OCI-LY7 (cell line): ENCODE measurements at places on chromosomes 12 and 14.
A peak's percentile ranks its signal among the peaks of the same experiment; 100 is the strongest.

- no peak for DNase-seq
Measured at GRCh38 chr14:102606296-102606695, 13.8 kb downstream of the RCOR1 start.

GRCh38 chr14:37819155-37820015, 224.0 kb downstream of the TTC6 start:
- DNase-seq = no peak

DNA sequence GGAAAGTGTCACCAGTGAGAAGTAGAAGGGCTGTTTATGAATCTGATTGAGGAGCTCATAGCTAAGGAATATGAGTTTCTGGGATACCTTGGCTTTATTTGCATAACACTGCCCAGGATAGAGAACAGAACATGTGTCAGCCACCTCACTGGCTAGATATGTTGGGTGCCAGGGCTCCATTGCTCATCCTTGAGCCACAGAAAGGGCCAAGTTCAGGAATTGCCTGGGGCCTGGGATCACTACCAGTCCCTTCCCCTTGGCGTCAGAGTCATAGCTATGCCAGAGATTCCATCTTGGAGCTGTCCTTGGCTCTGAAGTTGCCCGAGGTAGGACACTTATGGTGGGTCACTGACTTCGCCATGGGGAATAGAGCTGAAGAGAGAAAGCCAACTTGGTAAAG, 49.0 kb downstream of the IFT43 start:
- DNase-seq = no peak

DNA sequence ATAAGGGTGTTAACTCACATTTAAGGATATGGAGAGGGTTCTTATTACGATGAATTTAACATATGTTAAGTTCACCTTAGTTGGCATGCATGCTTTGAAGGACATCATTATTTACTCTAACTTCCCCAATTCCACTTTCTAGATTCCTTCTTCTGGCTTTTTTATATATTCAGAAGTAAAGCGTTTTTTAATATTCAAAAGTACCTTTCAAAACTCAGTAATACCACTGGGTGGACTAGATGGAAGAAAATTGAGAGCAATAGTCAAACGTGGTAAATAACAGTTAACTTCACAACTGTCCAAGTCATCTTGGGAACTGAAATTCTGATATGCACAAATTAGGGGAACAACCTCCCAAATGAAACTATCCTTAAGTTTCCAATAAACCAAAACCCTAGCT, 9.1 kb downstream of the SINHCAF start:
- DNase-seq = no peak

- no peak for DNase-seq
Measured at GRCh38 chr12:32451816-32452215, 52.5 kb downstream of the FGD4 start.

DNA sequence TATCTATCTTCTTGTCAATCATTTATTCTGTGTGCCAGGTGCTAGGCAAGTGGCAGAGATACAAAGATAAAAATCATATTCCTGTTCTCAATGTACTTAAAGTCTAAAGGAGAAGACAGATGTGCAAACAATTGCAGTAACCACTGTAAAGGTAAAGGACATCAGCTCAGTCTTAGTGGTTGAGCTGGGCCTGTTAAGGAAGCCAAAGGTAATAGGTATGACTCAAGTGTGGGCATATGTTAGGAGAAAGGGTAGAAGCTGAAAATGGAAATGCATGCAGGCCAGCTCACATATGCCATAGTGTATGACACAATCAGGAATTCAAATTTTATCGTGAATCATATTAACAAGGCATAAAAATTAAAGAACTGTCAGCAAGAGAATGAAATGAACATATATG, 49.8 kb downstream of the FAR2 start:
- DNase-seq = no peak

- no peak for DNase-seq
Measured at GRCh38 chr14:35375558-35376025, 29.0 kb downstream of the NFKBIA start.

GRCh38 chr14:75282170-75282554, 3.5 kb downstream of the FOS start:
- DNase-seq = no peak

- no peak for DNase-seq
Measured at GRCh38 chr14:87878959-87879358, 114.0 kb downstream of the GALC start.

- DNase-seq = peak; percentile 34
Measured at GRCh38 chr12:120760349-120761254, 35.0 kb downstream of the ACADS start.

DNA sequence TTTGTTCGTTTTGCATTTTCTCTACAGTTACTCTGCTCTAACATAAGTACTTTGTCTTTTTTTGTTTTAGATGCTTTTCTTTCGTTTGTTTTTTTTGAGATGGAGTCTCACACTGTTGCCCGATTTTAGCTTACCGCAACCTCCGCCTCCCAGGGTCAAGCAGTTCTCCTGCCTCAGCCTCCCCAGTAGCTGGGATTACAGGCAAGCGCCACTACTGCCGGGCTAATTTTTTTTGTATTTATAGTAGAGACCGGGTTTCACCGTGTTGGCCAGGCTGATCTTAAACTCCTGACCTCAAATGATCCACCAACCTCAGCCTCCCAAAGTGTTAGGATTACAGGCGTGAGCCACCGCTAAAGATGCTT, 2.7 kb downstream of the DIP2B start:
- no peak for DNase-seq

DNA sequence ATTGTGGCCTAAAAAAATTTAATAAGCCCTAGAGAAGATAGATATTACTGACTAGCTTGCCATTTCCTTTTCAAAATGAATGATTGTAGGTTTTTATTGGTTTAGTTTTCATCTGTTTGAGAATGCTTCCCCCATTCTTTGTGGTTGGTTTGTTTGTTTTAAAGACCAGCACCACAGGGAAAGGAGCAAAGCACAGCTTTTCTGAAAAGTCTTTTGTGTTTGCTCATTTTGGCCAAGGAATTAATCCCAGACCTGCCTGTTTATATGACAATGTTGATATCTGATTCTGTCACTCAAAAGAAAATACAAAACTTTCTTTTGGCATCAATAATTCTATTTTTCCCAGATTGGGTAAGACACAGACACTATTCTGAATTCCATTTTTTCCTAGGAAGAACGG, 312.5 kb upstream of the FLRT2 start:
- DNase-seq = no peak

GRCh38 chr14:54221432-54221803, 175.4 kb upstream of the CDKN3 start:
- no peak for DNase-seq

- no peak for DNase-seq
Measured at GRCh38 chr12:81819991-81820633, 61.0 kb upstream of the PPFIA2 start.

DNA sequence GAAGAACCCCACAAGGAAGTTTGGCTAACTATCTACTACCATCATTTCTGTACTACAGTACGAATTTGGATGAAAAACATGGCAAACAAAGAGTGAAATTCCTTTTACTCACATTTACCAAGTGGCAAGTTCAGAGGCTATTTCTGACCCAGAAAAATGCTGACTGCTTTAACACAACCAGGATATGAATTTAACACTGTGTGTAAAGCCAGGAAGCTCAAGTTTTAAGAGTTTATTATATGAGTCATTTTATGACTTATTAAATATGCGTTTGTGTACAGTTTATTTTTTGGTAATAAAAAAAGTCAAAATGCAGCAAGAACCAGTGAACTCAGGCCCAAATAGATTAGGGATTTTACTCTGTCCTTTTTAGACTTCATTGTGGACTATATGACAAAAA, 58.4 kb upstream of the STAC3 start:
- DNase-seq = no peak

GRCh38 chr12:111869671-111870070, 27.6 kb downstream of the MAPKAPK5 start:
- no peak for DNase-seq

- DNase-seq = no peak
Measured at GRCh38 chr14:85471744-85472143, 58.2 kb upstream of the FLRT2 start.

DNA sequence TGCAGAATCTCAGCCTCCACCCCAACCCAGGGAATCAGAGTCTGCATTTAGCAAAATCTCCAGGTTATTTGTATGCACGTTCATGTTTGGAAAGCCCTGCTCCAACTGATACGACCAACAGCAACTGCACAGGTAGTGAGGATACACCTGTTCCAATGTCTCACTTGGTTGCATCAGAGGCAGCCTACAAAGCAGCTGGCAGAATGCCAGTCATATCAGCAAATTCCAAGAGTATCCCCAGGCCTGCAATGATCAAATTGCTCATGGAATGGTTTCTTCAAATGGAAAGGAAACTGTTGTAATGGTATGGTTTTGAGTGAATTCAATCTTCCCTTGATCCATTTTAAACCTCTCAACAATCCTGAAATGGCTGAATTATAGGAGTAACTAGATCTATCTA, 75.4 kb downstream of the GRIP1 start:
- DNase-seq = no peak

DNA sequence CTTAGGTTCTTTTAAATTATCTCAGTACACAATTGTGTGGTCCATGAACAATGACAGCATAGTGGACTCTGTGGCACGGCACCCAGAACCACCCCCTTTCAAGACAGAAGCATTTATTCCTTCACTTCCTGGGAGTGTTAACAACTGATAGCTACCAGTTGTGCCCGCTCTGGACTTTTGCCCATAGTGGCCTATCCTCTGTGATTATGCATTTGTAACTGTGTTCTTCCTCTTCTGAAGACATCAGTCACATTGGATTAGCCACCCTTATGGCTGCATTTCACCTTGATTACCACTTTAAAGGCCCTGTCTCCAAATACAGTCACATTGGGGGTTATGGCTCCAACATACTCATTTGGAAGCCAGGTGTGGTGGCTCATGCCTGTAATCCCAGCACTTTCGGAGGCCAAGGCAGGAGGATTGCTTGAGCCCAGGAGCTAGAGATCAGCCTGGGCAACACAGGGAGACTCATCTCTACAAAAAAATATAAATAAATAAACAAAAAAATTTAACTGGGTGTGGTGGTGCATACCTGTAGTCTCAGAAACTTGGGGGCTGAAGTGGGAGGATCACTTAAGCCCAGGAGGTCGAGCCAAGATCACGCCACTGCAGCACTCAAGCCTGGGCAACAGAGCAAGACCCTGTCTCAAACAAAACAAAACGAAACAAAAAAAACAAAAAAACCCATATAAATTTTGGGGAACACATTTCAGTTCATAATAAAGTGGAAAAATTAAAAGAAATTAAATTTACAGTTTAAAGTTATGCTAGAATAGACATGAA, 27.6 kb upstream of the PHC1 start:
- DNase-seq = no peak

DNA sequence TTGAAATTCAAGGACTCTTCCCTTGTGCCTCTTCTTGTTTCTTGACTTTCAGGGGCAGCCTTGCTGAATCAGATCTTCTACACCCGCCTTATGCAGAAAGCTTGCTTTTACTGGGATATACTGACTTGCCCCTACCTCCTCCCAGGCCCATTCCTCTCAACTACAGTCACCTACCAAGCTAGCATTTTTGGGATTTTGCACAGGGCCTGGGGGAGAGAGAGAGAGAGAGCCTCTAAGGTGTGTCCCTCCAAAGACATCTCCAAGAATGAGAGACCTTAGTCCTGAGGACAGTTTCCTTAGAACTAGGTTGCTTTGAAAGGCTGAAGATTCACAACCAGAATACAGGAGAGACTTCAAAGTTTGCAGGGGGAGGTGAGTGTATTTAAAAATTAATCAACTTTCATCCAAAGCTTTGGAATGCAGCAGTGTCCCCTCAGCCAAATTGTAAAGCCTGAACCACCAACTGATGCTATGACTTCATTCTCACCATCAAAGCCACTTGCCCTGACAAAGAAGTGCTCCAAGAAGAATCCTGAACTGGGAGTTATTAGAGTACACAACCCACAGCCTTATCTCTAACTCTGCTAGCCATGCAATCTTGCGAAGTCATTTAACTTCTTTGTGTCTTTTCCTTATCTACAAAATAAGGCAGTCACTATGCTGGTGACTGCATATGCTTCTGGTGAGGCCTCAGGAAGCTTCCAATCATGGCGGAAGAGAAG, 96.1 kb upstream of the EGLN3 start:
- no peak for DNase-seq

DNA sequence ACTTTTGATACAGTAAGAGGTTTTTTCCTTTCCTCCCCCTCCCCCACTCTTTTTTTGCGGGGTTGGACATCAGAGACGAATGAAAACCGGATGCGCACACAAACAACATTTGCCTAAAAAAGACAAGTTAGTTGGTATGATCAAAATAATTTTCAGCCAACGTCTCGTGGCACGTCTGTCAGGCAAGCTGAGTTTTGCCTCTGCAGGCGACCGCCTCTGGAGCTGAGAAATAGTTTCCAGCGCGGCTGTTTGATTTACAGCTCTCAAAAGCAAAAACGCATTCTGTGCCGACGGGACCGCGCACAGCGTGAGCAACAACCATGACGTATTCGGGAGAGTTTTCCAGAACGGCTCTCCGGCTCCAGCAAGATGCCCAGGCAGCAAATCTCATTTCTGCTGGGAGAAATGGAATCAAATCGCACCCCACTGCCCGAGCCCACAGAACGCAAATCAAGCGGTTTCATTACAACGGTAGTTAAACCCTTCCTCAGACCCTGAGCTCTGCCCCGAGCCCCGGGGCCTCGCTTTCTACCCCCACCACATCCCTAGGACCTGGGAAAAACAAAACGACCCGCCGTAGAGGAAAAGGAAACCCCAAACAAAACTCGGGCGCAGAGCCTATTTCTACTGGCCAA, 14.2 kb upstream of the CALM1 start:
- DNase-seq = peak; percentile 54

GRCh38 chr12:21340403-21340802, 5.7 kb upstream of the SLCO1A2 start:
- DNase-seq = no peak

GRCh38 chr14:20873370-20874177, 17.6 kb upstream of the RNASE3 start:
- DNase-seq = peak; percentile 56

DNA sequence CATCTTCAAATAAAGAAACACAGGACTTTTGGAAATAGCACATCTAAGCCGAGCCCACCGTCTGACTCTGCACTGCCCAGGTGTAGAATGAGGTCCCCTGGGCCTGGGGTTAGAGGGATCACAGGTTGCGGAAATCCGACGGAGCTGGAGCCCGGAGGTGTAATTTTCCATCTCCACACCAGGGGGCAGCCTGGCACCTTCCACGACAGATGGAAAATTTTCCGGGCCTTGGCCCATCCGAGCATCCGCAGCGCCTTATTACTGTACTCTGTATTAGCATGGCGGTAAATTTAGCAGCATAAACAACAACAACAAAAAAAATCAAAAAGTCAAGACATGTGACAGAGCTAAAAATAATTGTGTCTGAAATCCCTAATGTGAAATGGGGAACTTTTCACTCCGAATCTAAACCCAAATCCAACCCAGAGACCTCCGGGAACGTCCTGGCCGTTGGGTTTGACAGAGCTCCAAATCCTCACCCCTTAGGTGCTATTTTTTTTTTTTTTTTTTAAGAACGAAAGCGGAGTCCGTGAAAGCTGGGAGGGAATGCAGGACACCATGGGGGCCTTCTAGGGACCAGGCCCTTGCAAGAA, 93.9 kb downstream of the KSR2 start:
- DNase-seq = peak; percentile 54

GRCh38 chr12:99978152-99978551, 6.6 kb downstream of the ANKS1B start:
- no peak for DNase-seq
